ENCODE measurements at places on chromosomes 12 and 14.

DNA sequence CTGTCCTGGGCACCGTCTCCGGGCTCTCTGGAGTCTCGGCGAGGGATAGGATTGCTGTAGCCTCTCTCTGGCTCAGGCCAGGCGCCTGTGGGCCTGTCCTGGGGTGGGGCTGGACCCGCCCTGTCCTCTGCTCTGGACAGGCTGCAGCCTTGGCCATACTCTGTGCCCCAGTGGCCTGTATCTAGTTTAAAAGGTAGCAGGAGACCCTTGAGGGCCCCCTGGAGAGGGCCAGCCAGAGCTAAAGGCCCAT lies 1.8 kb downstream of the KIF26A start:
- DNase-seq = no peak

- no peak for DNase-seq
These were observed 2.1 kb downstream of the SIX4 start for GRCh38 chr14:60722107-60722356.

GRCh38 chr14:103676881-103677675 lies 38.2 kb downstream of the XRCC3 start:
- DNase-seq = no peak

GRCh38 chr12:62736596-62736995 lies 198.4 kb downstream of the PPM1H start:
- no peak for DNase-seq

DNA sequence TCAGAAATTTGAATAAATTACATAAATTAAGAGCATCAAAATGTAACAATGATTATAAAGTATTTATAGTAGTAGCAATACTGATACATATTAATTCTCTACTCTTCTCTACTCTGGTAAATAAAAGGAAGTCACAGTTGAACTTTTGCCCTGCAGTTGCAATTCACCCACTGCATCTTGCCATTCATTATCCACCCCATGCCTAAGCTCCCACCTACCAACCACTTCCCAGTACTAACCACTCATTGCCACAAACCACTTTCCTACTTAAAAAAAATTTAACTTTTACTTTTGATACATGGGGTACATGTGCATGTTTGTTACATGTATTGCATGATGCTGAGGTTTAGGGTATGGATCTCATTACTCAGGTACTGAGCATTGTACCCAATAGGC lies 174.0 kb downstream of the RASSF9 start:
- DNase-seq = no peak

DNA sequence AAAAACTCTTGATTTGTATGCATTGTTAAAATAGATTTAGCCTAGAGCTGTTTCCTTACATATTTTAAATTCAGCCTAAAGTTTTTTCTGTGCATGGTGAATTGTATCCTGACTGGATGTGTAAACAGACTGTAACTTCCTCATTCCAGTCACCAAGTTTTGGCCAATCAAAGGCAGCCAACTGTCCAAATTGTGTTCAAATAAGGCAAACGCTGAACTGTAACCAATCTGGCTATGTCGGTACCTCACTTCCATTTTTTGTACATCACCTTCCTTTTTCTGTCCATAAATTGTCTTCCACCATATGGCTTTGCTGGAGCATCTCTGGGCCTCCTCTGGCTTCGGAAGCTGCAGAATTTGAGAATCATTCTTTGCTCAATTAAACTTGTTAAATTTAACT lies 1921.9 kb upstream of the SEL1L start:
- DNase-seq = no peak

DNA sequence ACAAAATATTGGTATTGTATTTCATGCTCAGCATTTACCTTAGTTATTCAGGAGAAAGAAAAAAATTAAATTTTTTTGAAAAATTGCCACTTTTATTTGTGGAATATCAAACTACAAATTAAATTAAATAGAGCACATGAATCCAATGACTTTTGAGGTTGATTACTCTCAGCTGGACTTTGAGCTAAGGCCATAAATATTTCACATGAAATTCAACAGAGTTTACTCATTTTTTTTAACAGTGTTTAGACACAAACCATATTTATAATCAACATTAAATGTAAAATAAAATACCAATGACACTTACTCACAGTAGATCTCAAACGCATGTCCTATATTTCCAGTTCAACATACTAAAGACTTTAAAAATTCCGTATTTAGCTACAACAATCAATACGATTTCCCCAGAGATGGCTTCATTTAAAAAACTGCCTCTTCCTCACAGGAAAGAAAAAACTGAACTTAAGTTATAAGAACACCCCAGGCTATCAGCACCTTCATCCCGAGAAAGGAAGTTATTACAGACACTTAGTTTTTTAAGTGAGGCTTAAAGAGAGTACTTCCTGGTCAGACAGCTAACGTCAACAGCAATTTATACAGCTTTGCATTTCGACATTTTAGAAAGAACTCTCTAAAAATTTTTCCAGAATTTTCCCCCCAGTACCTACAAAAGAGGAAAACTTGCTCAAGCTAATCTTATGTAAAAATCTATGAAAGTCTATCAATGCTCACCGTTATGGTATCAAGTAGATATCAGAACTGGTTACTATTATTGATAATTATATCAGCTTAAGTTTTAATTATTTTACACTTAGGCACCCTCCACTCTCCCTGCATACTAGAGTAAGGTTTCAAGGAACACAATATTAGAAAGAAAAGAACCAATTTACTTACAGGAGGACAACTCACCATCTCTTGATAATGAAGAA lies 13.8 kb downstream of the TAOK3 start:
- no peak for DNase-seq

GRCh38 chr12:74259199-74259598 lies 278.4 kb upstream of the ATXN7L3B start:
- DNase-seq = no peak

Measured in RCC 7860 (cell line).